Activated CD4-positive, alpha-beta T cell treated with anti-CD3 and anti-CD28 coated beads for 24 hours (primary cell): ENCODE measurements at places on chromosomes 4 and X.

DNA sequence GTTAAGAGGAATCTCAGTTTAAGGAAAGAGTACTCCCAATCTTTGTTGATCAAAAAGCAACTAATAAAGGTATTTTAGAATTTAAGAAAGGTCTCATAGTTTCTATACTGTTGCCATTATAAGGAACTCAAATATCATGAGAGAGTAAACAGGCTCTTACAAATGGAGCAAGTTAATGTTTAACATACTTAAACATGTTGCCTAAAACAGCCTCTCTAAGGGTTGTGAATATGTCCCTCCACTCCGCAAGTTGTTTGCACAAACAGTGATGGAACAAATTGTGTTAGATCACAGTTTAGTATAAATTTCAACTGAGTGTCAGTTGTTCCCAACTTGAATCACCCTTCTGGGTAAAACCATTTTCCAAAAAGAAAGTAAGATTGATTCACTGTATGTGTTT is 1678.3 kb downstream of the PCDH19 start:
- no peak for DNase-seq

GRCh38 chrX:120238933-120239332 is 11.7 kb upstream of the ZBTB33 start:
- no peak for DNase-seq

- DNase-seq = no peak
These were observed 24.7 kb downstream of the ETNPPL start for GRCh38 chr4:108738003-108738706.

GRCh38 chrX:119735467-119735866 is 22.9 kb upstream of the SOWAHD start:
- DNase-seq = no peak

DNA sequence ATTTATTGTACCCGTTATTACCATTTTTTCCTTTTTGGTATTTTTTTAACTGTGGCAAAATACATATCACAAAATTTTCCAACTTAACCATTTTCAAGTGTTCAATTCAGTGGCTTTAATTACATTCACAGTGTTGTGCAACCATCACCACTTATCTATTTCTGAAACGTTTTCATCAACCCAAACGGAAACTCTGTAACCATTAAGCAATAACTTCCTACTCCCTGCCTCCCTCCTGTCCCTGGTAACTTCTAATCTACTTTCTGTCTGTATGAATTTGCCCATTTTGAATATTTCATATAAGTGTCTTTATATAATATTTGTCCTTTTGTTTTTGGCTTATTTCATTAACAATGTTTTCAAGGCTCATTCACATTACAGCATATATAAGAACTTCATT is 57.4 kb upstream of the MSN start:
- no peak for DNase-seq

GRCh38 chrX:28205126-28205525 is 223.9 kb upstream of the DCAF8L1 start:
- no peak for DNase-seq

DNA sequence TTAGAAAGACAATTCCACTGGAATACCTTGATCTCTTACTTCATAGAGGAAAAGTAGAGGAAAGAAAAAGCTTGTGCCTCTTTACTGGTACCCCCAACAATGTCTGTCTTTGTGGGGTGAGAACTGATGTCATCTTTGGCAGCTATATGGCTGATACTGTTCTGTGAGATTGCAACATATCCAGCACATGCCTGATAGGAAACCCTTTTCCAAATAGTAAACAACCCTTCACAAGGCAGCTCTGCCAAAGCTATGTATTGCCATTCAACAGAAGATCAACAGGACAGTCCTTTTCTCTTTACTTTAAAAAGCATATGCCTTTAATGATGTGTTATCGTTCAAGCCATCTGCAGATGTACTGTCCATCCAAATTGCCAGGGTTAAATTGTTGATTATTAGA is 105.9 kb downstream of the IL1RAPL1 start:
- DNase-seq = no peak

DNA sequence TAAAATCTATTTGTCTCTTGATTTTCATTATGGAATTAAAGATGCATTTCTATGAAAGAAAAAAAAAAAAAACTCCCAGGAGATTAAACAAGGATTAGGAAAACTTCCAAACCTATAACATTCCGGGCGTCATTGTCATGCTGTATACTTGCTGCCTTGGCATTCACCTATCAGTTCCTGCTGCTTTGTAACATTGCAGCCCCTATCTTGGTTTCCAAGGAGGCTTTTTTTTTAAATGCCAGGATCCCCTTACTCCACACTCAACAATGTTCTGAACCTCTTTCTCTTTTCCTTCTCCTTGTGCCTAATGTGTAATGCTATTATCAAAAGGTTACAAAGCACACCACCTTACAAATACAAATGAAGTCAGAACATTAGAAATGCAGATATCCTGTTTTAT is 20.5 kb upstream of the BEND4 start:
- DNase-seq = no peak

DNA sequence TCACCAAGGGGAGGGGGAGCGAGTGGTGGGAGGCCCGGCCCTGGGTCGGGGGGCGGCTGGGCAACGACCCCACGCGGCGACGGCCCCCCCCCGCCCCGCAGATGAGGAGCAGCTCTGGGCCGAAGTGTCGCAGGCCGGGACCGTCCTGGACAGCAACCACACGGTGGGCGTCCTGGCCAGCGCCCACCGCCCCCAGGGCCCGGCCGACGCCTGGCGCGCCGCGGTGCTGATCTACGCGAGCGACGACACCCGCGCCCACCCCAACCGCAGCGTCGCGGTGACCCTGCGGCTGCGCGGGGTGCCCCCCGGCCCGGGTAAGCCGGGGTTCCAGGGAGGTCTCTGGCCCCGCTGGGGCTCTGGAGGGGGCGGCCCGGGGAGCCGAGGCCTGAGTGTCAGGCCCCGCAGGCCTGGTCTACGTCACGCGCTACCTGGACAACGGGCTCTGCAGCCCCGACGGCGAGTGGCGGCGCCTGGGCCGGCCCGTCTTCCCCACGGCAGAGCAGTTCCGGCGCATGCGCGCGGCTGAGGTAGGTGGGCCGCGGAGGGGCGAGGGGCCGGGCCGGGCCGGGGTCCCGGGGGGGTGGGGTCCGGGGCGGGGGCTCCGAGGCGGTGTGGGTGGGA is 8.7 kb upstream of the FGFRL1 start:
- no peak for DNase-seq

DNA sequence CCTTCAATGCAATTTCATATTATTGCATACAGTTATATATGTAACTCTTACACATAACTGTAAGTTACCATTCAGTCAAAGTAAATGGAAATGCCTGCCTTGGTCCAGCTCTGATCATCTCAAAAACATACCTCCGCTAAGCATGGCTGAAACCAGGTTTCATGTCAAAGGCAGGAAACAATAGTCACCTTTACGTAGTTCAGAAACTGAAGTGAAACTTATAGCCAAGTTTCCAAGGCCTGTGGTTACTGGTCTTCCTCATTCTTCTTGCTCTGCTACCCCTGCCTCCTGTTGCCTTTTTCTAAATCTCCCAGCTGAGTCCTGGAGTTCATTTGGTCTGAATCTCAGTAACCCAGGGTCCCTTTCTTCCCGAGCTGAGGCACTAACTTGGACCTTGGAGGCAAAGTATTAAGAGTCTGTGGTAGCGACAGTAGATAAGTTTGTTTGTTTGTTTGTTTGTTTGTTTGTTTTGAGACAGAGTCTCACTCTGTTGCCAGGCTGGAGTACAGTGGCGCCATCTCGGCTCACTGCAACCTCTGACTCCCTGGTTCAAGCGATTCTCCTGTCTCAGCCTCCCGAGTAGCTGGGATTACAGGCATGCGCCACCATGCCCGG is 30.8 kb downstream of the DAPP1 start:
- DNase-seq = no peak

GRCh38 chrX:24148535-24149350 is 786 bp upstream of the ZFX start:
- peak; percentile 18 for DNase-seq

- DNase-seq = no peak
These were observed 6.2 kb upstream of the RPS3A start for GRCh38 chr4:151093203-151093602.

DNA sequence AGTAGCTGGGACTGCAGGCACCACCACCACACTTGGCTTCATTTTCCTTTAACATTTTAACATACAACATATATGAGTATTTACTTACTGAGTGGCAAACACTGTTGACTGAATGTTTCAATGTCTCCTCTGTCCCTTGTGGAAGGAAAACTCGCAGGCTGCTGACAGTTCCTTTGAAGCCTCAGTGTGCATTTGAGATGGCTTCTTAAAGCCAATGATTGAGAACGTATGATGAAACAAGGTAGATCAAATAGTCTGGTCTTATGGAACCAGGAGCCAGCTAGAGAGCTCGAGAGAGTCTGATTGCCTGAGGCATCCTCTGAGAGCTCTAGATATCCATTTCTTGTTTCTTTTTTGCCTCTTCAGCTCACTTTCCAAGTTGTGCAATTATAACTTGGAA is 43.0 kb upstream of the PDLIM3 start:
- no peak for DNase-seq

DNA sequence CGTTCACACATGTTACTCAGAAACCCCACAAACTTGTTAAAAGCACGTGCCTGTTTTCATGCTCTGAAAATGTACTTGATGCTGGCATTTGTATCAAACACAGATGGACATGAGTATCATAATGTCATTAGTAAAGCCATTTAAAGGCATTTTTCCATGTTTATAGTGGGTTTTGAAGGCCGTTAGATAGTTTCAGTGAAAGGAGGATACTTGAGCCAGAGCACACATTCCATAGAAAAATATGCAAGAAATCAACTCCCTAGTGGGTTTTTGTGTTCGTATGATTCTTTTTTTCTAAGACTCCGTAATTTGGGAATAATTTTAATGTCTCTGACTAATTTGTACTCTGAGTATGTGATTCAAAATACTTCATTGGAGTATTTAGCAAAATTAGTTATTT is 216.2 kb upstream of the BMP3 start:
- DNase-seq = no peak

DNA sequence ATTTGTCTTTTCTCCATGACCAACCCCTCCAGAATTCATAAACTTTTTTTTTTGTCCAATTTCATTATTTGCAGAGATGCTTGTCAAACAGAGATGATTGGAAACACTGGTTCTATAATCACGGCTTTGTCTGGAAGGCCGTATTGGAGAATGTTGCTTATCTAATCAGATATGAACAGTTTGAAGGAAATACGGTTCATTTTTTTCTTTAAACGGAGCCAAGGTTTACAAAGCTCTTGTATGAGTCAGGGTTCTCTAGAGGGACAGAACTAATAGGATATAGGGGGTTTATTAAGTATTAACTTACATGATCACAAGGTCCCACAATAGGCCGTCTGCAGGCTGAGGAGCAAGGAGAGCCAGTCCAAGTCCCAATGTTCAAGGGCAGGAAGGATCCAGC is 1415.8 kb downstream of the C4orf33 start:
- DNase-seq = no peak
